ENCODE measurements at places on chromosomes 11 and 22.

- no peak for DNase-seq
Measured at GRCh38 chr11:62115085-62115694, 8.6 kb upstream of the INCENP start.

DNA sequence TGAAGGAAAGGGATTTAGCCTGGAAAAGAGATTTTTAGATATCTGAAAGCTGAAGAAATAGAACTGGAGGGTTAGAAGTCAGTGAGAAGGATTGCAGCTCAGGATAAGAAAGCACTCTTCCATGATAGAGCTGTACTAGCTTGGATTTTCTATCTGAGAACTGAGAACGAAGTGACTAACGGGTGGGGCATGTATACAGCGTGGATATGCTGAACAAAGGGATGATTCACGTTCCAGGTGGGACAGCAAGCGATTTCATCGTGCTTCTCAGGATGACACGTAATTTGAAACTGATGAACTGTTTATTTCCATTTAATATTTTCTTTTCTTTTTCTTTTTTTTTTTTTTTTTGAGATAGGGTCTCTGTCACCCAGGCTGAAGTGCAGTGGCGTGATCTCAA lies 53.0 kb downstream of the GRAMD1B start:
- no peak for DNase-seq

GRCh38 chr11:12066799-12067508 lies 43.4 kb upstream of the MICAL2 start:
- DNase-seq = no peak

DNA sequence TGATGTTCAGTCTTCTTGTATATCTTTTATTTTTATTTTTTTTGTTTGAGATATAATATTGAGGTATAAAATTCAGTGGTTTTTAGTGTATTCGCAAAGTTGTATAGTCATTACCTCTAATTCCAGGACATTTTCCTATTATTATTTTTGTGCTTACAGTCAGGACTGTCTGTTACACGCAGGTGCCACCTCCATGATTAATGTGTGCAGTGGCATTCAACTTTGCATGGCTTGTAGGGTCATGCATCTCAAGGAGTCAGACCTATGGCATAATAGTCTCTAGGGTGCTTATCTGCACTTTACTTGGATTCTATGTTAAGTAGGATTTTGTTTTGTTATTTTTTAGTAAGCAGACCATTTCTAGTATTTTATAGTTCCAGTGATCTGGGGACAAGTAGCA lies 1.0 kb downstream of the CTR9 start:
- no peak for DNase-seq

DNA sequence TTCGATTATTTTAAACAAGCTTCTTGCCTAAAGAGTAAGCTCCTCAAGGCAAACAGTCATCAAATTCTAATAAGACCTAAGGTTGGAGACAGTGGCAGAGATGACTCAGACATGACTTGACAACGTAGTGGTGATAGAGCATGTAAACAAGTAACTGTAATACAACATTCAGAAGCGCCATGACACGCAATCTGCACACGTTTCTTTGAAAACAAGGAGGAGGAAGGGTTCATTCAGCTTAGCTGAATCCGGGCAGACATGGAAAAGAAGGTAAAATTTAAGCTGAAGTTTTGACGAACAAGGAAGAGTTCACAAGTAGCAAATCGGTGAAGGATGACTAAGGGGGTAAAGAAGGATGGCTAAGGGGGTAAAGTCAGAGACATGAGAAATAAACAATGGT lies 152.4 kb upstream of the ZC3H12C start:
- no peak for DNase-seq

DNA sequence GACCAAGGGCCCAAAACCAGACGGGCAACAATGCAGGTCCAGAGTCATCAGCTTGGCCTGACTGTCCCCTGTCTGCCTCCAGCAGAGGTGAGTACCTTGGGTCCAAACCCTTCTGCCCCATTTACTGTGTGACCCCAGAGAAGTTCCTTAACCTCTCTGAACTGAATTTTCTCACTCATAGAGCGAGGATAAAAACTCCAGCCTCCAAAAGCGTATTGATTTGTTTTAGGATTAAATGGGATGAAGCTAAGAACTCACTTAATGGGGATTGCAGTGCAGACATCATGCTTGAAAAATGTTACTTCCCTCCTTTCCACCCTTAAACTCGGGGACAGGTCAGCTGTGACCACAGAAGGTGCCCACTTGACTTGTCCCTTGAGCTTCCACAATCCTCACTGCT lies 22.6 kb downstream of the IGLL1 start:
- no peak for DNase-seq

GRCh38 chr22:47817380-47817779 lies 1054.9 kb downstream of the TBC1D22A start:
- DNase-seq = no peak

DNA sequence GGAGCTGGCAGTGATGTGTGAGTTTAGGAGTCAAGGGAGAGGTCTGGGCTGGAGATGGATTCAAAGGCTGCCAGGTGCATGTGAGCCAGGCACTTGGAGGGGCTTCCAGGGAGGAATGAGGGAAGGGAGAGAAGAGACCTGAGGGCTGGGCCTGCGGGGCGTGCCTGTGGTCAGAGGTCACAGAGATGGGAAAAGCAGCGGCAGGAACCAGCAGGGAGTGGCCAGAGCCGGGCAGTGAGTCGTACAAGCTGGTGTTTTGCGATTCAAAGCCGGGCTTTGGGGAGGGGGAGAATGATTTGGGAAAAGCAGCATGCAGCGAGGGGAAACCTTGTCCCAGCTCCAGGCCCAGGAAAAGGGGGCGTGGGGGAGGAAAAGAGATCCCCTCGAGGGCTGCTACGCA lies 96.9 kb upstream of the RTL6 start:
- no peak for DNase-seq

GRCh38 chr11:68047437-68048290 lies 8.8 kb downstream of the TCIRG1 start:
- no peak for DNase-seq

- DNase-seq = no peak
Measured at GRCh38 chr11:35084817-35085440, 54.0 kb upstream of the CD44 start.

DNA sequence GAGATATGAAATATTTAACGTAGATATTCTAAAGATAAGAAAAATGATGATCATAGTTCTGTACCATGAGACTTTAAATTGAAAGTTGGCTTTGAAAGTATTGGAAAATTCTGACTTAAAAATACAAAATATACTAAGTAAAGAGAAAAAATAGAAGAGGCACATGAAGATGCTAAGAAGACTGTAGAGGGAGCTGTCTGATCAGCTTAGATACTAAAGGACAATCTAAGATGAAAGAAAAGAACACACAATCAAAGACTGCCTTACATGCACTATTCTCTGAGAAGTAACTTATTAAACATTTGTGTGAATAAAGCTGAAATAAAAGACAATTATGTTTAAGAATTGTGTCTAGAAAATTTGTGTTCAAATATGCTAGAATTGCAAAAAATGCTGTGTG lies 55.1 kb downstream of the RBMXL2 start:
- no peak for DNase-seq

GRCh38 chr22:31271026-31271425 lies 21.3 kb downstream of the PIK3IP1 start:
- DNase-seq = no peak

GRCh38 chr11:46160100-46160499 lies 38.8 kb upstream of the PHF21A start:
- DNase-seq = no peak

GRCh38 chr22:33865248-33865647 lies 55.0 kb downstream of the LARGE1 start:
- DNase-seq = no peak

DNA sequence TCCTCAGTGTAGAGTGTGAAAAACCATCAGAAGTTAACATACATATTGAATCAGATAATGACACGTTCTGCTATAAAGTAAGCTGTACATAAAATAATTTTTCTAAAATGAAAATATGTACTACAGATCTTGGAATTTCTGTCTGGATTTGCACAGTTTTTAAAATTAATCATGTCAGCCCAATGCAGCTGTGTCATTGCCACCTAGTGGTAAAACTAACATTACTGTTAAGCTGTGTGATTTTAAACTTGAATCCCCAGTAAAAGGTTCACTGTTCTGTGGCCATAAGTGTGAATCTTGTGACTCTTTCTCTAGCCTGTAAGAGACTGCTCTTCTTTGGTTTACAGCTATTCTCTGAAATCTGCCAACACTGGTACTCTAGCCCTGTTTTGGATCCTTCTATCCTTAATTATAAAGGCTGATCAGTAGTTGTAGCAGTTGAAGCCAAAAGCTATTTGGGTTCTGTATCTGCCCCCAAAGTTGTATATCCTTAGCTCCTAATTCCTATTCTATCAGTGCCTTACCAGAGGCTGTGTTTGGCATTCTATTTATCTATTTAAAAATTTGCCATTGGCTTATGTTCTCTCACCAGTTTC lies 4.0 kb downstream of the JRKL start:
- no peak for DNase-seq

- no peak for DNase-seq
Measured at GRCh38 chr11:1915795-1916131, 3.7 kb upstream of the TNNT3 start.

GRCh38 chr22:19700790-19701419 lies 13.4 kb upstream of the SEPTIN5 start:
- no peak for DNase-seq

DNA sequence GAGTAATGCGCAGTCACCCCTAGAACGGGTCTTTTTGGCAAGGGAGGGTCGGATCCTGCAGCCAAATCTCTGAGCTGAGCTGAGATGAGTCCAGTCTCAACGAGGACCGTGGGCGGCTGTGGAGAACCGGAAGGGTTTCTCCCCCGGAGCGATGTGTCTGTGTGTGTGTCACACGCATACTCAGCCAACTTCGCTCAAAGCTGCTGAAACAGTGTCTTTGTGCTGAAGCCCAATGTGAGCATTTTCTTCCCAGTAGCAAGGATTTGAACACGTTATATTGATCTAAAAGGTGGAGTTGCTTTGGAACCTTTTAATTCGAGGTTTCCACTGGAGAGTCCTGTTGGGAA lies 1.4 kb upstream of the CELSR1 start:
- DNase-seq = no peak

DNA sequence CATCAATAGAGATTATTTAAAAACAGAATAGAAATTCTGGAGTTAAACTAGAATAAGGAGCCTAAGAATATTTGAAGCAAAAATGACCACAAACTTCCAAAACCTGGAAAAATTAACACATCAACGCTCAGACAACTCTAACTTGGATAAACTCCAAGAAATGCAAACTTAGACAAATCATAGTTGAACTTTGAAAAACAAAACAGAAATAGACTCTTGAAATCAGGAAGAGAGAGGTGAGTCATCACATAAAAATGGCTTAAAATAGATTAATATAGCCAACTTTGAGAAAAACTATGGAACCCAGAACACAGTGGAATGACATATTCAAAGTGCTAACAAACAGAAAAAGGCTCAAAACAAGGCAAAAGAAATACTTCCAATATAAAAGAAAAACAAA lies 974.2 kb downstream of the JRKL start:
- no peak for DNase-seq

DNA sequence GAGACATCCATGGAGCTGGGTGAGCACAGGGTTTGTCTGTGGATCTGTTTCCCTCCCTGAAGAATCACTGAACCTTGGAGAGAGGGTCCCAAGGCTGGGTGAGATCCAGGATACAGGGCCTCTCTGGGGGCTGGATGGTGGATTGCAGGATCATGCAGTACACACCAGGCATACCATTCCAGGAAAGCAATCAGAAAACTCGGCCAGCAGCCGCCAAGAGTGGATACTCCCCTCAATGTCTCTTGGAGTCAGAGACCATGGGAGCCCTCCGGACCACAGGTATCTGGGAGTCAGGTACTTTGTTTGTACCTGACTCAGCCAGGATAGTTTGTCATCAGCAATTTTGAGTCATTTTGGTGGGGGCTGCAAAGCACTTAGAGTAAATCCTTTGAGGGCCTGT lies 14.6 kb upstream of the SYT13 start:
- DNase-seq = no peak

- no peak for DNase-seq
Measured at GRCh38 chr11:129973809-129974208, 28.8 kb downstream of the PRDM10 start.

- DNase-seq = no peak
Measured at GRCh38 chr11:1772270-1773130, 8.8 kb upstream of the CTSD start.

GRCh38 chr11:73087730-73088129 lies 54.4 kb downstream of the FCHSD2 start:
- no peak for DNase-seq

- DNase-seq = no peak
Measured at GRCh38 chr11:107271425-107271824, 186.2 kb downstream of the CWF19L2 start.

DNA sequence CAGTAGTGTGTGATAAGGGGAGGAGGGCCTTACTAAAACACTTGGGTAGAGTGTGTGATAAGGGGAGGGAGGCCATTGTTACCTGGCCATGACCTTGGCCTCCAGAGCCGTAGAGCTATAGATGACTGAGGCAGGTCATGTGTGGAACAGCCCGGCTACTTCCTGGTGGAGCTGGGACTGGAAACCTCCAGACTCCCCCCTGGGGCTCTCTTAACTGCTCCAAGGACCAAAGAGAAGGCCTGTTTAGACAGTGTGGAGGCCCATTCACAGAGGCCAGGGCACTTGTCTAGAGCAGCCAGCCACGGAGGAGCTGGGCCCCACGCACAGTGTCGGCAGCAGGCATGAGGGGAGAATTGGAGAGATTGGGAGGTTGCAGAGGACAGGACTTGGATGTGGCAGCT lies 12.5 kb upstream of the MICALL1 start:
- no peak for DNase-seq

DNA sequence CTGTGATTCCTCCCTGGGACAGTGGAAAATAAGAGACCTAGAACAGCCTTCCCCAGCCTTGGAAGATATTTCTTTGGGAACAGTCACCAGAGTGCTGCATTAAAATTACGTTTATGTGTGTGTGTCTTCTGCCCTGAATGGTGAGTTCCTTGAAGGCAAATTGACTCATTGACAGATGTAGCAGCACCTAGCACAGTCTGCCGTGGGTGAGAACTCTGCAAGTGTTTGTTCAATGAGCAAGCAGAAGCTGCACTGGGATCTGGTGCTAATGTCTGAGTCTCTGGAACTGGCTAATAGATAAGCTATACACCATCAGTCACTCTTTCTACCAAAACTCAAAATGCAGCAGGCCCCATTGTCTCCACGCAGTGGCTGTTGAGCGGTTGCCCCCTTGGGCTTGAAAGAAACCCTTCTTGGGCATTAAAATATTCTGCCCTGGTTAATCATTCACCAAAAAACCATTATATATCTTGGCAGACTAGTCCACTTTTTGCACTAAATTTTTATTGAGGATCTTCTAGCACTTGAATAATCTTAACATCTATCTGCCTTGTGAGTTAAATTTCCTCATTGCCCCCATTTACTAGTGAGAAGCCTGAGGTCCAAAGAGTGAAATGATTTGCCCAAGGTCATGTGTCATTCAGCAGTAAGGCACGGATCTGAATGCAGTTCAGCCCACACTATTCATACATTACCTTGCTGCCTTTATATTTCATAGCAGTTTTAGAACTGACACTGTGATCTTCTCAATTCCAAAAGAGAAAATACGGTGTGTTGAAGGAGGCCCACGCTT lies 87.8 kb upstream of the GALNT18 start:
- no peak for DNase-seq

GRCh38 chr11:83112886-83113285 lies 41.2 kb upstream of the RAB30 start:
- no peak for DNase-seq

Data from effector CD8-positive, alpha-beta T cell (primary cell).